ENCODE measurements at places on chromosomes 11 and 22. TPM values are rescaled to one million over a fixed set of nuclear protein-coding genes. Genes with fewer than 3 reads are reported as not detected.
A peak's percentile ranks its signal among the peaks of the same experiment; 100 is the strongest.

The RIN1 gene
- total RNA-seq, result 22.9 TPM

DNA sequence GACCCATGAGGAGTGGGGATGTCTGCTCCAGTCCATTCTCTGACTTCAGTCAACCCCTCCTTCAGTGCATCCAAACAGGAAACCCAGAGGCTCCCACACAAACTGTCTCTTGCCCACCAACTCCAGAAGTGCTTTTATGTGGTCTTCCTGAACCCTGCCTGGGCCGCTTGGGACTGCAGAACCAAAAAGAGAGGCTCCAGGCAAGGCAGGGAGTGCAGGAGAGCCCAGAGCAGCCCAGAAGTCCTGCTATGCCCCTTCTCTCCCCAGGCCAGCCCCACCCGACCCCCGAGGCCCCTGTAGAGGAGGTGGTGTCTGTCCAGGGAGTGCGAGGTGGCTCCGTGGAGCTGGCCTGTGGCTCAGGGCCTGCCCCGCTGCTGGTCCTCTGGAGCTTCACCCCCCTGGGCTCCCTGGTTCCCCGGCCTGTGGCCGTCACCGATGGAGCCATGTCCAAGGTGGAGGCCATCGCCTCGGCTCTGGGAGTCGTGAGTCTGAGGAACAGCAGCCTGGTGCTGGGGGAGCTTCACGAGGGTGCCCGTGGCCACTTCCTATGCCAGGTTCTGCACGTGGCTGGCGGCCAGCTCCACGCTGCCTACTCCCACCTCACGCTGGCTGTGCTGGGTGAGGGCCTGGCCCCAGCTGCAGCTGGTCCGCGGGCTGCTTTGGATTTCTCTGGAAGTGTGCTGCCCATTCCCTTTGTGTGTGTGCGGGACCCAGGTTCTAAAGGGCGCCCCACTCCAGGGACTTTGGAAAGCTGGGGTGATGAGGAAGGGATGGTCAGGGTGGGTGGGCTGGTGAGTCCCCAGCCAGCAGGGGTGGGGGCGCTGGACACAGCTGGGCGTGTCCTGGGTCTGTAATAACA, 1.8 kb downstream of the VSIG10L2 start:
- no peak for DNase-seq
- no peaks in the 10 kb centered on the region for H3K4me1 ChIP-seq
- H3K27me3 ChIP-seq, result no peaks in the 10 kb centered on the region
- H3K36me3 ChIP-seq, result no peaks in the 10 kb centered on the region
- H3K27ac ChIP-seq, result no peak overlapping the region

DNA sequence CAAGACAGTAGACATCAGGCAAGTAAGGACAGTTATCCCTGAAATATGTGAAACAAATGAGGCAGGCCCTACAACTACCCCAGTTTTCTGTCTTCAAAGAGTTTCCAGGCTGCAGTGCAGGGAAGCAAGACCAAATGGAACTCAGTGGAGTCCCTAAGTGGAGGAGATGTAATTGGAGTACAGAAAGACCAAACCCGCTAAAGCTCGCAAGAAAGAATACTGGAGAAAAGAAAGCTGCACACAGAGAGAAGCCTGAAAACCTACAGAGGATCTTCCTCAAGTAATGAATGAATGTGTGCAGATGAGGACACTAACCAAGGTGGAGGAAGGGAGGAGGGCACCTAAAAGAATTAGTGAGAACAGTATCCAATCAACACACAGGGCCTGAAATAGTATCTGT, 1.3 kb upstream of the OR56A3 start:
- no peaks in the 10 kb centered on the region for H3K27me3 ChIP-seq
- H3K4me3 ChIP-seq, result no peak overlapping the region
- H3K4me1 ChIP-seq, result no peaks in the 10 kb centered on the region
- no peak for DNase-seq

The ACRV1 gene
- total RNA-seq, result not detected

GRCh38 chr22:18091916-18092526, 14.2 kb downstream of the PEX26 start:
- peak overlapping the region; percentile 28 for H3K4me3 ChIP-seq
- H3K4me1 ChIP-seq, result peaks cover 10% of the 10 kb centered on the region
- H3K27me3 ChIP-seq, result no peaks in the 10 kb centered on the region
- no peaks in the 10 kb centered on the region for H3K36me3 ChIP-seq
- H3K27ac ChIP-seq, result no peak overlapping the region

The TIMM10 gene
- total RNA-seq, result 37.1 TPM

DNA sequence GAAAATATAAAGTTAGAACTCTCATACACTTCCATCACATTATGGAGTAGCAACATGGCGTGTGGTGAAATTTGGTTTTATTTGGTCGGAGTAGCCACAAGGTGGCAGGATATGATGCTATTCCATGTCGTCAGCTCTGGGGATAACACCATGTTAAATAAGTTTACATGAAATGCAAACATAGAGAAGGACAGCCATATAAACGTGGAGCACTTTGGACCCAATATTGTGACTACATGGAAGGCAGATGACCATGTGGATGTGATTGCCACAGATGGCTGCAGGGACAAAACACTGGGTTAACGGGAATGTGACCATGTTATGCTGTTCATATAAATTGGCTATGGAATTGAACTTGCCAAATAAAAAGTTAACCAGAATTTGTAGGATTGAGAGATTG, 21.0 kb downstream of the OR5M11 start:
- DNase-seq, result no peak
- H3K4me3 ChIP-seq, result no peak overlapping the region
- H3K36me3 ChIP-seq, result no peaks in the 10 kb centered on the region
- H3K27me3 ChIP-seq, result no peaks in the 10 kb centered on the region
- H3K4me1 ChIP-seq, result no peaks in the 10 kb centered on the region

DNA sequence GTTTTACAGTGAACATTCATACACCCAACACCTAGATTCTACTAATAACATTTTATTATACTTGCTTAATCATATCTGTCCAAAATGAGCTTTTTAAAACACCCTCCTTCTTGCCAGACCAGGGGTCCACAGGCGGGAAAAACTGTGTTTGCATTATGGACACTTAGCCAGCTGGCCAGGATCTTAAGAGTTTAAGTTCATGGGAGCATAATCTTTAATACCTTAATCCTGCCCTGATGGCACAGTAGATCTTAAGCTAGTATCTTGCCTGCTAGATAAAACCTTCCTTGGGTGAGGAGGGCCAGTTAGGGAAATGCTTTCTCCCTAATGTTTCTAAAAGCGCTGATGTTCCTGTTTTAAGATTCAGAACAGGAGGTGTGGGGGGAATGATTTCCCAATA, 13.1 kb upstream of the CCDC134 start:
- H3K27me3 ChIP-seq, result no peaks in the 10 kb centered on the region
- no peak overlapping the region for H3K27ac ChIP-seq
- DNase-seq, result no peak
- peaks cover 16% of the 10 kb centered on the region for H3K4me1 ChIP-seq
- no peak overlapping the region for H3K4me3 ChIP-seq

DNA sequence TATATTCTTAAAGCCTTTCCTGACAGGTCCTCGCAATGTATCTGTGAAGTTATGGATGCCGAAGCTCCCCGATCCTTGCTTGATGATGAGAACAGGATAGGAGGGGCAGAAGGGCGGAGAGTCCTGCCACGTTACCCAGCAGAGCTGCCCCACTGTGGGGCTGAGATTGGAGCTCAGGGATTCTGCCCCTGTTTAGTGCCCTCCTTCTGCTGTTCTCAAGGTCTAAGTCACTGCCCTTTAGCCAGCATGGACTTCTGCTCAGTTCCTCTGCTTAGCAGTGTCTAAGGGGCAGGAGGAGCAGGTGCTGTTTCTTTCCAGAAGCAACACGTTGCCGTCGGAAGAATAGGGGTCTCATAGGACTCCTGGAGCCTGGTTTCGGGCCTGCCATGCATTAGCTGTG, 164.2 kb upstream of the B3GAT1 start:
- no peak overlapping the region for H3K4me3 ChIP-seq
- no peak overlapping the region for H3K27ac ChIP-seq
- DNase-seq, result no peak

DNA sequence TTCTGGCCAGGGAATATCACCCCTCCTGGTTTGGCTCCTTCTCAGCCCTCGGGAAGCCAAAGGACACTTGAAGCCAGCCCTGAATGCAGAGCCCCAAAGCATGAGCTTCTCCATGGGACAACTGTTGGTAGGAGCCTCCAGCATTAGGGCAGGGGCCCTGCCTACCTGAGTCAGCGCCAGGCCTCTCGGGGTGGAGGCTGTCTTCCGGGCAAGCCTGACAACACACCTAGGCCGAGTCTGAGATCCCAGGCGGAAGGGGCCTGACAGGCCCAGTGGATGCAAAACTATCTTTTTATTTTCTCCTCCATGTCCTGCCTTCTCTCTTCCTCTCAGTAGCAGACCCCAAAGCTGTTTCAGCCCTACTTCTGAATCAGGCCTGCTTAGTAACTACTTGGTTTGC, 27.6 kb downstream of the RCOR2 start:
- H3K27ac ChIP-seq, result peak overlapping the region; percentile 78
- DNase-seq, result no peak
- H3K4me3 ChIP-seq, result peak overlapping the region; percentile 80
- H3K4me1 ChIP-seq, result peaks cover 49% of the 10 kb centered on the region
- H3K36me3 ChIP-seq, result no peaks in the 10 kb centered on the region

The CNIH2 gene
- total RNA-seq, result 6.6 TPM

- no peak overlapping the region for H3K4me3 ChIP-seq
- H3K36me3 ChIP-seq, result peaks cover 21% of the 10 kb centered on the region
- H3K27ac ChIP-seq, result no peak overlapping the region
Observed at GRCh38 chr11:71495286-71496230, 31.5 kb upstream of the KRTAP5-7 start.

GRCh38 chr22:24736526-24737053, 37.9 kb downstream of the PIWIL3 start:
- H3K36me3 ChIP-seq, result no peaks in the 10 kb centered on the region
- H3K27ac ChIP-seq, result no peak overlapping the region
- DNase-seq, result no peak

All from naive thymus-derived CD4-positive, alpha-beta T cell (primary cell).